ENCODE measurements at places on chromosomes 3 and 15. TPM values are rescaled to one million over a fixed set of nuclear protein-coding genes. Genes with fewer than 3 reads are reported as not detected.

DIS3L gene
- total RNA-seq: 21.9 TPM

AVEN gene
- 11.8 TPM for total RNA-seq

PPARG gene
- total RNA-seq: not detected

ZNF774 gene
- total RNA-seq: 0.34 TPM

KBTBD12 gene
- not detected for total RNA-seq

COL6A5 gene
- not detected for total RNA-seq

ZNF621 gene
- 31.0 TPM for total RNA-seq

IL20RB gene
- total RNA-seq: 2.8 TPM

NEK10 gene
- total RNA-seq: 0.68 TPM

INSYN1 gene
- not detected for total RNA-seq

SCAANT1 gene
- total RNA-seq: 8.0 TPM

DZIP1L gene
- not detected for total RNA-seq

ALDH1L1 gene
- total RNA-seq: not detected

CAMP gene
- not detected for total RNA-seq

RPS17 gene
- total RNA-seq: 1,130 TPM

GPR176 gene
- not detected for total RNA-seq

NBEAL2 gene
- total RNA-seq: 532 TPM

MAN2C1 gene
- total RNA-seq: 385 TPM

Data from natural killer cell (primary cell).